Transverse colon (tissue), 4 donors: ENCODE measurements at places on chromosomes 7 and 10. TPM values are rescaled to one million over a fixed set of nuclear protein-coding genes. Genes with fewer than 3 reads are reported as not detected.

GRCh38 chr7:2527505-2528467 is 8.2 kb downstream of the LFNG start:
- peak overlapping the region; percentile 67 for H3K27ac ChIP-seq
- no peaks in the 10 kb centered on the region for H3K27me3 ChIP-seq
- DNase-seq, result peak; percentile 66
- peaks cover 97% of the 10 kb centered on the region for H3K4me1 ChIP-seq
- H3K36me3 ChIP-seq, result no peaks in the 10 kb centered on the region

DNA sequence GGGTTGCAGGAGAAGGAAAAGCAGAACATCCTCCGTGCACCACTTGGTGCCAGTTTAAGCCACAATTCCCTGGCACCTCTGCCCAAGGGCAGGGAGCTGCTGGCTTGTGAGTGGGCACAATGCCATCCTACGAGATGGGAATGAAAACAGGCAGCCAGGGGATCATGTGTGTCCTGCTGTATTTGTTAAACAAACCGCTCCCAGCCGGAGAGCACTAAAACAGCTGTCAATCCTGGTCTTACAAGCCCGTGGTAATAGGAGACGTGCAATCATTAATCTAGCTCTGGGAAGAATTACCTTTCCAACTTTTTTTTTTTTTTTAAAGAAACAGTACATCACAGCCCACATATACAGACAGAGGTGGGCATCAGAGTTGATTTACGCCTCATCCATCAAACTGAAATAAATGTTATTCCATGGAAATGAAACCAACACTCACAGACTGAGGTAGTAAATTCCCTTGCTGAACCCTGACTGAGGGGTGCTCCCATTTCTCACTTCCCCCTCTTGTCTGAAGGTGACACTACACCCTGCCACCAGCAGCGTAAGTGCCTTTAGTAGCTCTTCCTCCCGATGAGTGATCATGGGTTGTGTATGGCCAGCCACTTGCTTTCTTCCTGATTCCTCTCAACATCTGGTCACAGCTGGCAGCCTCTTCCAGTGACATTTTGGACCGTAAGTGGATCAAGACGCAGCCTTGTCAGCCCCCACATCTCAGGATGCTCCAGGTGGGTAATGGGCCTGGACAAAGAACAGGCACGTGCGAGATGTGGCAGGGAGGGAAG is 143.8 kb downstream of the TEX36 start:
- peaks cover 5% of the 10 kb centered on the region for H3K27me3 ChIP-seq
- H3K4me3 ChIP-seq, result no peak overlapping the region
- H3K36me3 ChIP-seq, result no peaks in the 10 kb centered on the region

DNA sequence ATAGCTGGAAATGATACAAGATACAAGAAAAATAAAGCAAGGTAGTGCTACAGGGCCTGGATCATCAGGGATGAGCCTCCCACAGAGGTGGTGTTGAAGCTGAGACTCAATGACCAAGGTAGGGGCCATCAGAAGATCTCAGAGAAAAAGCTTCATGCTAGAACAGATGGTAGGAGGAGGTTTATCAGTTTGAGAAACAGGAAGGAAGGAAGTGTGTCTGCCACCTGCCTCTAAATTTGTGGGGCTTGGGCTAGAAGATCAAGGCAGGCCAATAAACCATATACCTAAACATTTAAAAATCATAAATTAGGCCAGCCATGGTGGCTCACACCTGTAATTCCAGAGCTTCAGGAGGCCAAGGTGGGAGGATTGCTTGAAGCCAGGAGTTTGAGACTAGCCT is 410.8 kb upstream of the PRKCQ start:
- DNase-seq, result no peak
- H3K36me3 ChIP-seq, result no peaks in the 10 kb centered on the region
- no peak overlapping the region for H3K4me3 ChIP-seq

DNA sequence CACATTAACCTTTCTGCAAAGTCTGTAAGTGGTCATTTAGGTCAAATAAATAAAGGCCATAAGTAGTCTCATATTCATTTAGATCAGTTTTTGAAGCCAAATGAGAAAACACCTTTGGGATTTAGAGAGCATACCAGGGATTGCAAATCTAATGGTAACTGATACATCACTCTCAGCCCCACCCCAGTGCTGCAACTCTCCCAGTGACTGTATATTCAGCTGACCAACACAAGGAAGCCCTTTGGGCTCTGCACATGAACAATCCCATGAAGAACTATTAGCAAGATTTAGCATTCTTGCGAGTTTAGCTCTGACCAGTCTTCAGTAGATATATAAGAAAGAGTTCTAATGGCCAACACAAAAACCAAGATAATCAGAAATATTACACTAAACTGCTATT is 252.3 kb downstream of the CSTF2T start:
- no peaks in the 10 kb centered on the region for H3K4me1 ChIP-seq
- H3K27me3 ChIP-seq, result no peaks in the 10 kb centered on the region
- no peaks in the 10 kb centered on the region for H3K36me3 ChIP-seq
- no peak for DNase-seq
- no peak overlapping the region for H3K4me3 ChIP-seq
- H3K27ac ChIP-seq, result no peak overlapping the region

DNA sequence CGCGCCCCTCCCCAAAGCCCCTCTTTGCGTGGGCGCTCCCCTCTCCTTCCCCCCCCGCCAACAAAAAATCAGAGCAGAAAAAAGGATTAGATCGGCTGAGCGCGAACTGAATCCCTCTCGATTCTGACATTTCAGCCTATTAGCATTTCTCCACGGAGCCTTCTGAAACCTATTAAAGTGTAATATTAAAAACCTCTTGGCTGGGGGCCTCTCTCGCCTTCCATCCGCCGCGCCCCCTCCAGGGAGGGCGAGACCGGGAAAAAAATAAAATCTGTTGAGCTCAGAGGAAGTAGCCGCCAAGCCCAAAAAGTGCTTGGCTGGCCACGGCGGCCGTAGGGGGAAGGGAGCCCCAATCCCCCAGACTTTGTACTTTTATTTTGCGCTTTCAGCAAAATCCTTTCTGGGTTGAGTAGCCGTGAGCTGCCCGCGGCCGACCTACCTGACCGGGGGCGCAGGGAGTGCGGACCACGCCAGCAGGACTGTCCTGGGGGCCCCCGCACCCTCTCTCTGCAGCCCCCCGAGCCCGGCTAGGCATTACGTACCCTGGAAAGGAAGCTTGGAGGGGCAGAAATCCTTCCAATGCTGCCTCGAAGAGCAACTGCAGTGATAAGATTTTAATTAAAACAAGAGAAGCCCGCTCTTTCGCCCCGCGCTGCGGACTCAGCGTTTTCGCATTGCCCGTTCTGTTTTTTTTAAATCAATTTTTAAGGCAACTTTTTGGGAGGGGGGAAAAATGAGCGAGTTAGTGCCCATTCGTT is 1.3 kb upstream of the TNRC18 start:
- peaks cover 20% of the 10 kb centered on the region for H3K4me1 ChIP-seq
- H3K4me3 ChIP-seq, result peak overlapping the region; percentile 99
- peak overlapping the region; percentile 100 for H3K27ac ChIP-seq
- peak; percentile 48 for DNase-seq
- H3K27me3 ChIP-seq, result no peaks in the 10 kb centered on the region

DNA sequence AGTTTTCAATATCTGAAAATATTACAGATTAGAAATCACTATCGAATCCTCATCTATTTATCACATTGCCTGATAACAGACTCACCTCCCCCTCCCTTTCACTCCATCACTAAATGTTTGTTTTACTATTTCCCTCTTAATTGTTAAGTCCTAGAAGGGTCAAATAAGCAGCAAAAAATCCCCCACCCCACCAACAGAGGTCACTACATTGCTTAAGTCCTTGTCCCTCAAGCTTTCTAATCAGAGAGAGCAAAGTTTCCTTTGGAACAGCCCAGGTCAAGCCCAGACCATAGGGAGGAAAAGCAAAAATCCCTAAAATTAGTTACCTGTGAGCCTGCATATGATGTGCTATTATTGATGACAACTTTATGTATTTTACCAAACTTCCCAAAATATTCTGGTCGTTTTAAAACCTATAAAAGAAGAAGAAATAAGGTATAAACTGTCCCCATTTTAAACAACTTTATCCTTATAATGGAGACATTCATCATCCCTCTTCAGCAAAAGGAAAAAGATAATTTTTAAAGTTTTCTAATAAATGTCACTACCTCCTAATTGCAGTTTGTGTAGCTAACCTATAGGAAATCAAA is 95.0 kb downstream of the CNOT4 start:
- no peak overlapping the region for H3K4me3 ChIP-seq
- H3K4me1 ChIP-seq, result no peaks in the 10 kb centered on the region
- no peak overlapping the region for H3K27ac ChIP-seq

DNA sequence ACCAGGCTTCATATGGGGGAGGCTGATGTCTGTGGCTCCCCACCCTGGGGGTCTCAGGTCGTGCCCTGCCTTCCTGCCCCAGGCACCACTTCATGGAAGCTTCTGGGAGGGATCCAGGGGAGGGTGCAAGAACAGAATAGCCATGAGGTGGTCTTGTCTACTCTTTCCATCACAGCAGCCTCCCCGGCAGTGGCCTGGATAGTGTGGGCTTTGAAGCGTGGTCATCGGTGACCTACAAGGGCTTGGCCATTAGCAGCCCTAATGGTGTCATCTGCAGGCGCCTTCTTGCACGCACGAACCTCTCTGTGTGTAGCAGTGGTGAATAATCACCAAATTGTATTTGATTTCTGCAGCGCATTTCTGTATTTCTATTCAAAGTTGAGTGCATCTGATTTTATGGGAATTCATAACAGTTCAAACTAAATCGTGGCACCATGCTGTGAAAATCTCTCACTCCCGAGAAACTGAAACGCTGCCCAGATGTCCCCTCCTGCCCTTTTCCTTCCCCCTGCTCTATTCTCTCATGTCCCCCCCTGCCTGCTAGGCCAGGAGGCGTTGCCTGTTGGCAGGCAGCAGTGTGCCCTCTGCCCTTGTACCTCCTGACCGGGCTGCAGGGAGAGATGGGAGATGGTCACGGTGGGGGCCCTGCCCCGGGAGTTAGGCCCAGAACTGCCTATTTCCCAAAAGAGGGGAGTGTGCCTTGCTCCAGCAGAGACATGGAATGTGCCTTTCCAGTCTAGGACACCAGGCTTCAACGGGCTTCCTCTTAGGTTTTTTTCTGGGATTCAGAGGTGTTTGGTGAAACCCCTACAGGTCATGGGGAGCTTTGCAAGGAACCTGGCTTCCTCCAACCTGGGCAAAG is 34.8 kb downstream of the CDH23 start:
- no peaks in the 10 kb centered on the region for H3K36me3 ChIP-seq
- H3K27ac ChIP-seq, result no peak overlapping the region
- no peak for DNase-seq
- no peak overlapping the region for H3K4me3 ChIP-seq
- no peaks in the 10 kb centered on the region for H3K27me3 ChIP-seq
- H3K4me1 ChIP-seq, result no peaks in the 10 kb centered on the region

The ADCYAP1R1 gene
- total RNA-seq, result 7.4 TPM

The FKBP6 gene
- not detected for total RNA-seq

The OGDHL gene
- total RNA-seq, result 2.6 TPM

The GIMAP5 gene
- 13.5 TPM for total RNA-seq

The PDZD8 gene
- total RNA-seq, result 39.8 TPM
